WERI-Rb-1 (cell line): ENCODE measurements at places on chromosomes 7 and 10.

GRCh38 chr10:14116837-14117236, 213.9 kb downstream of the FRMD4A start:
- no peak for DNase-seq

- no peak for DNase-seq
Measured at GRCh38 chr7:150968056-150968733, 9.9 kb downstream of the KCNH2 start.

DNA sequence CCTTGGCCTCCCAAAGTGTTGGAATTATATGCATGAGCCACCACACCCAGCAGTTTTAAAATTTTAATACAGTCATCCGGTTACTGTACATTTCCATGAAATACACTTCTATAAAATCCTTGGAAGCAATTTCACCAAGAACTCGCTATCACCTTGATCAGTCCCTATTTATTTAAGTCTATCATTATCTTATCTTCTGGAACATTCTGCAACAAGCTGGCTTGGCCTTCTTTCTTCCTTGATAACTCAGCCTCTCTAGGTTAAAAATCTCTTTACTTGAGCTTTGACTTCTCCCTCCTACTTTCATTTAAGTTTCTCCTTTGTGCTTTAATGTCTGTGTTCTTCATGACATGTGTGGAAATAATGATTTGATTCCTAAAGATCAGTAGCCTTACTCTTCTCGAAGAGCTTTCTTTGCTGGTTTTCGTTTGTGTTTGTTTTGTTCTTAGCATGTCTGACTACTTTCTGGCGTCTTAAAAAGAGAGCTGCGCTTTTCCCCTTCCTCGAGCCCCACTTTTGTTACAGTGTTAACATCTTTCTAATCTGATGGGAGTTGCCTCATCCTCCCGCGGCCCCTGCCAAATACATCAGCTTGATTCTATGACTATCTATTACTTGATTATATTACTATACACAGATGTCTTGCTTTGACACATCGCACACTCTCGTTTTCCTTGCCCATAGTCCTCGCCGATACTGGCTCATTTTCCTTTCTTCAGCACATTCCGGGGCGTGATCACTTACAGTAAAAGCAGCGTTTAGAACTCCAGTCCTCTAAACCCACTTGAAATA, 11.1 kb upstream of the CALML5 start:
- no peak for DNase-seq

DNA sequence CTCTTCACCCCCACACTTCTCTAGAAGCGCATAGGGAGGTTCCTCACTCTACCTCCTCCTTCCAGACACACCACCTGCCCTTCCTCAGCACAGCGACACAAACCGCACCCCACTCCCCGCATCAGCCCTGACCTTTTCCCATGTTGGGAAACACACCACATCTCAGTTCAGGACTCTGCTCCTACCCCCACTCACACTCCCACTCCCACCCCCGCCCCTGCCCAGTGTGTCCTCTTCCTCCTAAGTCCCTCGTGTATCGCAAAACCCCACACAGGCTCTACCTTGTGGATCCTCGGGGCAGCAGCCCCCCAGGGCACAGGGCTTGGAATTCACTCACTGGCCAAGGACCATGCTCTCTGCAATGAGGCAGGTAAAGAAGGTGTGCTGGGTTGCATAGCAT, 4.2 kb upstream of the AOC1 start:
- DNase-seq: no peak

- no peak for DNase-seq
Measured at GRCh38 chr10:21475393-21475792, 50.1 kb downstream of the SKIDA1 start.

DNA sequence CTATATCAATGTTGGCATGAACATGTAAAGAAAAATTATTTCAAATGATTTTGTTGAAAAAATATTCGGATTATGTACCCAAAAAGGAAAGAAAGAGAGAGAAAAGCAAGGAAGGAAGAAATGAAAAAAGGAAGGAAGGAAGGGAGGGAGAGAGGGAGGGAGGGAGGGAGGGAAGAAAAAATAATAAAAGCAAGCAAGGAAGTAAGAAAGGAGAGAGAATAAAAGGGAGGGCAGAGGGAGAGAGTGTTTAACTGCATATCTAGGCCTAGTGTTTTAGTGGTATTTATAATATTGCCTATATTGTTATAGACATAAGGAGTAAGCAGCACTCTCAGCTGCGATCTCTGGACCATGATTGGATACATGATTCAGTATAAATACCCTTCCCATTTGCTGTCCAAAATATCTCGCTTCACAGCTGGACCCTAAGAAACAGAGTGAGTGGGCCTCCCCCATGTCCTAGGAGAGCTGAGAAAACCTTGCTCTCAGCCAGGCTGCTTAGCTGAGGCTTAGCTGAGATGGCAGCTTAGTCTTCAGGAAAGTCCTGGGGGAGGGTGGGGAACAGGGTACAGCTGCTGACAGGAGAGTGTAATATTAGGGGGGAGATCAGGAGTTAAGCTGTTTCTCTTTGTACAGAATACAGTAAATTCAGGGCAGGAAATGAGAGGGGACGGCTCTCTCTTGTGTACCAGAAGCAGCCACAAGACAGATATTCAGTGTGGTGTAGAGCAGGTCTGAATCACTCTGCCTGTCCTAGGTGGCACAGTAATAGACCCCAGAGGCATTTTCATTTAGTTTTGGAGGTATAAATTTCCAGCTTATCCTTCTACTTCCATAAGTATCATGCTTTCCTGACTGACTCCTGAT, 66.8 kb upstream of the TARP start:
- DNase-seq: peak; percentile 89

GRCh38 chr7:28191751-28192150, 11.2 kb upstream of the JAZF1 start:
- DNase-seq: no peak

DNA sequence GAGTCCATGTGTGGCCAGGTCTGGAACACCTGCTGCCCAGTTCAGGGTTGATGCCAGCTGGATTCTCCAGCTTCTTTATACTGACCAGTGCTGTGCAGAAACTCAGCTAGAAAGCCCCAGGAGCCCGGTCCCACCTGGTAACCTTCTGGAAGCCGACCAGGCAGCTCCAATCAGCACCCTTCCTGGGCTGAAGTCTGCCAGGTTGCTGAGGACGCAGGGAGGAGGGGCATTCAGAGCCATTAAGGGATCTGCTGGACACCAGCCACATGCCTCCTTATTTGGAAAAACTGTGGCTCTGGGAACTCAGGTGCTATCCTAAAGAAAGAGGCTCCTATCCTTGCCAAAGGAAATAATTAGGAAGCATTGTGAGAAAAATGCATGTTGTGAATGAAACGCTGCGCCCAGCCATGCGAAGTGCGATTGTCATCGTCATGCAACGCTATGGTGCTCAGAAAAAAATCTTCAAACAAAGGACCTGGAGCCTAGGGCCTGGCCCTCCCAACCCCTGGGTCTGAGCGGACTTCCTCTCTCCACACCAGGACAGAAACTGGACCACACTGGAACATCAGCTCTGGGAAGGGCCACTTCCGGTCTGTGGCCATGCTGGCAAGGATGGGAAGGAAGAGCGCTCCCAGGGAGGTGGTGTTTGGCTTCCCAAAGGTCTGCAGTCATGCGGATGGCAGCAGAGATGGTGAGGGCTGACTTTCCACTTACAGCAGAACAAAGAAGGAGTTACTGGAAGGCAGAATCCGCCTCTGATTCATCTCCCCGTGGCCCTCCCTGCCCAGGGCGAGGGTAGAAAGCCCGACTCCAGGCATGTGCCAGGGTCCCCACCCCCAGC, 90.1 kb downstream of the FAM53B start:
- DNase-seq: no peak

GRCh38 chr10:76736815-76737618, 900.6 kb downstream of the KCNMA1 start:
- DNase-seq: no peak

- no peak for DNase-seq
Measured at GRCh38 chr7:105829681-105830322, 46.6 kb downstream of the ATXN7L1 start.

DNA sequence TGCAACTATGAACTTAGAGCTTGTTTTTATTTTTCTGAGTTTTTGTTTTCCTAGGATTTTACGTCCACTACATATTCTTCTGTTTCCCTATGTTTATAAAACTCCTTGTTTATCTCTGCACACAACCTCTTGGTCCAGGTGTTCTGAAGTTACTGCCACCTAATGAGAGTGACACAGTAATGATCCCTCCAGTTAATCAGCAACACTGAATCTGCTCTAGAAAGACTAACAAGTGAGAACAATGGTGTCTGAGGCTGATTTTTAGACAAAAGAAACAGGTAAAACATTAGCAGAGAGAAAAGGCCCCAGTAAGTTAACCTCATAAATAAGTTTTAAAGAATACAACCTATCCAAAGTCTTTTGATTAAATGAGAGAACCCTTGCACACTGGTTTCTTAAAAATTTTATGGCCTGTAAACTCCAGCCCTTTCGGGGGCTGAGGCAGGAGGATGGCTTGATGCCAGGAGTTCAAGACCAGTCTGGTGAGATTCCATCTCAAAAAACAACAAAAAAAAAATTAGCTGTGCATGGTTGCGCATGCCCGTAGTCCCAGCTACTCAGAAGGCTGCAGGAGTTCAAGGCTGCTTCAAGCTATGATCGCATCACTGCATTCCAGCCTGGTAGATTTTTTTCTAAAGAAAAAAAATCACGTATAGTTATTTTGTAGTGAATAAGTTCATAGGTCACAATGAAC, 397.6 kb downstream of the MAGI2 start:
- DNase-seq: no peak

DNA sequence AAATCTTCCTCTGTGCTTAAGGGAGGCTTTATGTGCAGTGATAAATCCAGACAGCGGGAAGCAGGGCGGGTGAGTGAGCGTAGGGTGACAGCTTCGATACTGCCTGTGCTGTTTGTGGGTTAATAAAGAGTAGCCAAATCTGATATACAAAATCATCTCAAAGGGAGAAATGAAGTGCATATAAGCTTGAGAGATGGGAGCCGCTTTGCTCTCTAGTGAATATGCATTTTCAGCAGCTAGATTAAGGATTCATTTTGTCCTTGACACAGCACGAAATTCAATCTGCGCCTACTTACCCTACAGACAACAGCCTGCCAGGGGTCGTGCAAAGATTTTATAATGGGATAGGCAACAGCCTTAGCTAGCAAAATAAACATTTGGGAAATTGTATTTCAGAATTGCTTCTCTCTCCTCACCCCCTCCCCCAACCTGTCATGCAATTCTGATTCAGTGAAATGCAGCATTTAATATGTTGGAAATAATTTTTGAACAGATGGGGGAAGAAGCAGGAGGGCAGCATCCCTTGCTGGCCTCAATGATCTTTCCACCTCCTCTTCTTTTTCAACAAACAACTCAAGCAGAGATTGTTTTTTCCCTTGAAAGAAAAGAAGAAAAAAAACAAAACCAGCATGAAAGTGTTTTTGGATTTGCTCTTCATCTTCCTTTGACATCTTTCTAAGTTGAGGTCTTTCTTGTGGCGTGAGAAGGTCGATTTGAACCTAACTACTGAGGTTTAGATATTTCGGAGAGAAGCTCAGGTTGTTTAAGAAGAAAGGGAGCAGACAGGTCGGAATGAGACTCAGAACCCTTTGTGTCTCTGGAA, 117.9 kb downstream of the AOAH start:
- no peak for DNase-seq

GRCh38 chr7:29564496-29565223, 1.0 kb downstream of the PRR15 start:
- no peak for DNase-seq

GRCh38 chr10:5551531-5552375, 27.0 kb downstream of the CALML3 start:
- DNase-seq: no peak

DNA sequence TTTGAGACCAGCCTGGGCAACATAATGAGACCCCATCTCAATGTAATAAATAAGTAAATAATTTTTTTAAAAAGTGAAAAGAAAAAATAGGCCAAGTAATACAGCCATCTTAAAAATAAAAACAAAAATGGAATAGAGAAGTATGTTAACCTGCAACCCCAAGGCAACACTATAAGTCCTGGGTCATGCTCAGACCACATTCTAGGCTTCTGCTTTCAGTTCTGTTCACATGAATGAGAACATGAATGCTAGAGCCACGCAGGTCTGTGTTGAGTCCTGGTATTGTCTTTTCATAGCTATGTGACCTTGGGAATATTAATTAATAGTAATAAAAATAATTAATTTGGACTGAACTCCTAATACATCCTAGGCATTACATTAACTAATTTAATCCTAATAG, 284.0 kb downstream of the AUTS2 start:
- no peak for DNase-seq

GRCh38 chr7:68938151-68938550, 660.1 kb upstream of the AUTS2 start:
- no peak for DNase-seq

DNA sequence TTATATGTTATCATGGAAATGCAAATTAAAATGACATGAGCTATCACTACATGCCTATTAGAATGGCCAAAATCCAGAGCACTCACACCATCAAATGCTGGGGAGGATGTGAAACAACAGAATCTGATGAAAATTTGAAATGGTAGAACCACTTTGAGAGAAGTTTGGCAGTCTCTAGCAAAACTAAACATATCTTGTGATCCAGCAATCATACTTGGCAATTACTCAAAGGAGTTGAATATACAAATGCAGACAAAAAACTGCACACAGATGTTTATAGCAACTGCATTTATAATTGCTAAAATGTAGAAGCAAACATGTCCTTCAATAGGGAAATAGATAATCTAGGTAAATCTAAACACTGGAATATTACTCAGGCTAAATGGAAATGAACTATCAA, 1164.9 kb downstream of the DNAJB9 start:
- DNase-seq: no peak

GRCh38 chr10:51789903-51790302, 90.5 kb upstream of the CSTF2T start:
- DNase-seq: no peak
